Stimulated activated CD4-positive, alpha-beta T cell treated with anti-CD3 and anti-CD28 coated beads, Interleukin-1b, Interleukin-23, amount 100 ng/mL, for 24 hours (primary cell): ENCODE measurements at places on chromosomes 3 and 15.

GRCh38 chr15:94196531-94196930 is 34.8 kb upstream of the MCTP2 start:
- DNase-seq = no peak

- DNase-seq = no peak
These were observed 8.5 kb downstream of the SNRPA1 start for GRCh38 chr15:101286471-101287114.

GRCh38 chr3:126180477-126181397 is at the start of gene ALDH1L1:
Gene ALDH1L1 (minus strand): TSS chr3:126180586. CDS start chr3:126160979, 19,607 bp downstream.
- no peak for DNase-seq

GRCh38 chr15:69359722-69360121 is 54.4 kb upstream of the KIF23 start:
- DNase-seq = no peak

DNA sequence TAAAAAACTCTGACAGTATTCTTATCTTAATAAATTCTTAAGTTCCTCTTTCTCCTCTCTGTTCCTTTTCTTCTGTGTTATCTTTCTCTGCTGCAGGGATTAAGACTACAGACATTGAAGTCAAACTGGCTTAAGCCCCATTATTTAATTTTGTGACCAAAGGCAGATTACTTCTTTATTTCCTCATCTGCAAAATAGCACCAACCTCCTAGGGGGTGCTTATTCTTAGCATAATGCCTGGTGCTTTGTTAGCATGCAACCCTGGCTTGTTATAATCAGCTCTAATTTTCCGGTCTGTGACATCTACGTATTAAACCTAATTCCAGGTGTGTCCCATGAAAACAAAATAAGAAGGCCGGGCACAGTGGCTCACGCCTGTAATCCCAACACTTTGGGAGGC is 23.8 kb downstream of the SEMA6D start:
- no peak for DNase-seq

DNA sequence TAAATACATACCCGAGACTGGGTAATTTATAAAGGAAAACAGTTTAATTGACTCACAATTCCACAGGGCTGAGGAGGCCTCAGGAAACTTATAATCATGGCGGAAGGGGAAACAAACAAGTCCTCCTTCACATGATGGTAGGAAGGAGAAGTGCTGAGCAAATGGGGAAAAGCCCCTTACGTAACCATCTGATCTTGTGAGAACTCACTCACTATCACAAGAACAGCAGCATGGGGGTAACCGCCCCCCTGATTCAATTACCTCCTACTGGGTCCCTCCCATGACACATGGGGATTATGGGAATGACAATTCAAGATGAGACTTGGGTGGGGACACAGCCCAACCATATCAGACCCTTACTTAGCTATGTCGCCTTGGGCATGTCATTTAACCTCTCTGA is 27.7 kb downstream of the SCG3 start:
- no peak for DNase-seq

- no peak for DNase-seq
These were observed 2.7 kb downstream of the IMPDH2 start for GRCh38 chr3:49026536-49026935.

DNA sequence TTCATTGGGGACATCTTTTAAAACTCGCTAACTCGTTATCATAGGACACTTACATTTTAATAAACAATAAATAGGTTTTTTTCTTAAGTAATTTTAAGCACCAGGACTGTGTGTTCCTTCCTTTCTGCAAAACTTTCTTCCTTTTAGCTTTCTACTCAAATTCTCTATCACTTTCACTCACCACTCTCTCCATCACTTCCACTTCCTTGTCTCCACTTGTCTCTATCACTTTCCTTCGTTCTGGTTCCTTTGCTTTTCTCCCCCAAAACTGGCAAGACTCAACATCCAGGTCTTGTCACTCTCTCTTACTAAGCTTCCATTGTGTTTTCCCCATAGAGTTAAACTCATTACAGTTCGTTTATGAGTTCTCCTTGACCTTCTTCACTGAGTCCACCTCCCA is 99.0 kb downstream of the ZPLD1 start:
- DNase-seq = no peak

DNA sequence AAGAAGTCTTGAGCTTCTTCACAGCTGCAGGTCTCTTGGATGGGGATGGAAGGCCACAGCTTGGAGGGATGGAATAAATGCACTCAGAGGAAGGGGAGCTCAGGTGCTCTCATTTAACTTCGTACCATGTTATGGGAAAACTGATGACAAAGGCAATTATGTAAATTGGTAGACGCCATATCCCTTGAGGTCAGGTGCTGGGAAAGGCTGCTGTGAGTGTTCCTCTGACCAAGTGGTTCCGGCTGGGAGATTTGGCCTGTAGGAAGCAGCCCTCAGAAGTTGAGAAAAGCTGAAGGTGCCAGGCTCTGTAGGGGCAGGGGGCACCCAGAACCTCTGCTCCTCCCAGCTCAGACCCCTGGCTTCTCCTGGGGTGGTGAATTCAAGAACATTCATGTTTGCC is 47.1 kb downstream of the FAH start:
- no peak for DNase-seq

DNA sequence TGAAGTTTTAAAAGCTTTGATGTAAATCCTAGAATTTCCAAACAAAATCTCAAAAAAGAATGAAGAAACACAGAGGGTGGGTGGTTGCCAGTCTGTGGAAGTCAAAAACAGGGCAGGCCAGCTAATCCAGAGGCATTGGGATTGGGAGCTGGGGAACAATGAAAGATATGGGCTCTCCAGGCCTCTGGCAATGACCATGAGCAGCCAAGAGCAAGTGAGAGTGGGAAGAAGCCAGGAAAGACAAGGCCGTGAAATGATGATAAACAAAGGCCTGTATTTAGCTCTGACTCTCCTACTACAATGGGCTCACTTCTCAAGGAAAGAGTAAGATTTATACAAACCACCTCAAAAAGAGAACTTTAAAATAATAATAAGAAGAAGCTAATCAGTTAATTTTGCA is 248.5 kb downstream of the ZMAT3 start:
- no peak for DNase-seq

- DNase-seq = no peak
These were observed 14.6 kb upstream of the IL17RD start for GRCh38 chr3:57179580-57180410.

- no peak for DNase-seq
These were observed 1.7 kb upstream of the TLR9 start for GRCh38 chr3:52227117-52227516.
